ENCODE measurements at places on chromosomes 6 and 20. TPM values are rescaled to one million over a fixed set of nuclear protein-coding genes. Genes with fewer than 3 reads are reported as not detected.

TTK gene
- 29.4 TPM for total RNA-seq

SNAP25 gene
- not detected for total RNA-seq

RHAG gene
- total RNA-seq = 0.32 TPM

FAM120B gene
- 20.2 TPM for total RNA-seq

PTCRA gene
- total RNA-seq = 0.24 TPM

HAO1 gene
- not detected for total RNA-seq

XKR7 gene
- not detected for total RNA-seq
